PC-3 (cell line): ENCODE measurements at places on chromosomes 3 and 15. TPM values are rescaled to one million over a fixed set of nuclear protein-coding genes. Genes with fewer than 3 reads are reported as not detected.

PSTPIP1 gene
- not detected in 2 replicates for total RNA-seq

SH2D7 gene
- total RNA-seq: not detected in 2 replicates

GRCh38 chr3:52534281-52535183 is 875 bp upstream of the NT5DC2 start:
- no peak overlapping the region for H3K27ac ChIP-seq
- peak; percentile 10 for DNase-seq
- no peaks in the 10 kb centered on the region for H3K27me3 ChIP-seq
- H3K4me3 ChIP-seq: peak overlapping the region; percentile 74
- H3K36me3 ChIP-seq: 0 out of 2 replicates have a peak, but pooled peaks cover 5% of the 10 kb centered on the region
- H3K4me1 ChIP-seq: peaks cover 52% of the 10 kb centered on the region

- no peak overlapping the region for H3K4me3 ChIP-seq
- DNase-seq: no peak
- no peaks in the 10 kb centered on the region for H3K36me3 ChIP-seq
- H3K27ac ChIP-seq: no peak overlapping the region
- peaks cover 73% of the 10 kb centered on the region for H3K27me3 ChIP-seq
- no peaks in the 10 kb centered on the region for H3K4me1 ChIP-seq
Observed at GRCh38 chr3:14847613-14848541, 29.1 kb downstream of the FGD5 start.

DNA sequence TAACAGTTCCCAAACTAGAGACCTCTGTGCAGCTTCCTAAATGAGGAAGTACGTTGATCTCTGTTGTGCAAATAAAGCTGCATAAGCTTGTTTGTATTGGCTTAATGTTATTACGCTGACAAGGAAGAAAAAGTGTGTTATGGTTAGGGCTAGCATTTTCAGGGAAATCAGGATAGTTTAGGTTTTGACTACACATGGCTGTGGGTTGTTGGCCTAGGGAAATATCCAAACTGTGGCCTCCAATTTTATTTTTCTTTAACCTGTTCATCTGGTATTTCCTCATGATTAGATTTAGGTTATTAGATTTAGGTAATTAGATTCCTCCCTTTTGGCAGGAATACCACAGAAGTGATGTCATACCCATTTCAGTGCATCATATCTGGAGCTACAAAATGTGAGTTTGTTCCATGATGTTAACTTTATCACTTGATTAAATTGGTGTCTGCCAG is 8.7 kb upstream of the MCCC1 start:
- DNase-seq: peak; percentile 56
- no peaks in the 10 kb centered on the region for H3K36me3 ChIP-seq
- peaks cover 20% of the 10 kb centered on the region for H3K4me1 ChIP-seq
- H3K27ac ChIP-seq: peak overlapping the region; percentile 11
- no peaks in the 10 kb centered on the region for H3K27me3 ChIP-seq

DNA sequence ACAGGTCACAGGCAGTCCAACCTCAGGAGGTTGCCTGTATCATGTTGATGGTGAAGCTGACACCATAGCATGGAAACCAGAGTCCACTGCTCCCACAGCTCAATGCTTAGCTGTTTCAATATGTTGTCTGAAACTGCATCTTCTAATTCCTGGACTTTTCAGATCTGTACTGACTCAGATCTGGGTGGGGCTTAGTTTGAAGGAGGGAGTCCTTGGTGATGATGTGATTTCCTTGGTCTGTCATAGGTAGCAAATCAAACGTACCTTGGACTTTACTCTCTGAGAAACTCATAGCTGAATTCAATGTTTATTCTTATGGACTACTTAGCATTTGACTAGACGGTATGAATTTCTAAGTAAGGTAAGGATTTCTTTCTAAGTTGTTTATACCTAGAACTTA is at the start of gene HHLA2:
HHLA2 (plus strand) TSS at position 310 of the 400 bp plus-strand sequence. CDS start 55,266 bp downstream, outside the sequence.
- H3K4me3 ChIP-seq: no peak within 1 kb of the TSS
- H3K27me3 ChIP-seq: no peaks in the 10 kb centered on the region
- no peaks in the 10 kb centered on the region for H3K36me3 ChIP-seq
- H3K27ac ChIP-seq: no peak within 1 kb of the TSS

- H3K27ac ChIP-seq: no peak overlapping the region
- no peak for DNase-seq
- no peaks in the 10 kb centered on the region for H3K27me3 ChIP-seq
- no peak overlapping the region for H3K4me3 ChIP-seq
Observed at GRCh38 chr3:62027241-62027640, 346.1 kb downstream of the FEZF2 start.

- no peaks in the 10 kb centered on the region for H3K4me1 ChIP-seq
- DNase-seq: no peak
- H3K4me3 ChIP-seq: no peak overlapping the region
- H3K27ac ChIP-seq: no peak overlapping the region
Observed at GRCh38 chr3:194357681-194358080, 6.6 kb upstream of the CPN2 start.

DNA sequence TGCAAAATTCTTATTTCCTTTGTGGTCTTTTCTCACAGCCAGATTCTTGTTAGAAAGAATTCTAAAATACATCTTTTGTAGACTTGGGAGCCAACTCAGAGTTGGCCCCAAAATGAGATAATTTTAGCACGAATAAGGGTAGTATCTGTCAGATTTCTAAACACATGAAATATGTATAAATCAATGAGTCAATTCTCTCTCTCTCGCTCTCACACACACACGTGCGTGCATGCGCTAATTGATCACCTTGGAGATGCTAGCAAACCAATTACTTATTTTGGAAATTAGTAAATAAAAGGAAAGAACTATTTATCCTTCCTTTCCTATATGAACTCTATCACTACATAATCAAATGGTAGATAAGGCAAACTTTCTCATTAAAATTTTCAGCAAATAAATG is 32.9 kb upstream of the PIK3R4 start:
- H3K4me1 ChIP-seq: no peaks in the 10 kb centered on the region
- H3K27me3 ChIP-seq: no peaks in the 10 kb centered on the region
- H3K4me3 ChIP-seq: no peak overlapping the region
- H3K36me3 ChIP-seq: no peaks in the 10 kb centered on the region

- no peaks in the 10 kb centered on the region for H3K4me1 ChIP-seq
- no peaks in the 10 kb centered on the region for H3K36me3 ChIP-seq
- DNase-seq: no peak
- no peak overlapping the region for H3K27ac ChIP-seq
- no peak overlapping the region for H3K4me3 ChIP-seq
- H3K27me3 ChIP-seq: peaks cover 8% of the 10 kb centered on the region; the same call in 1 of the 2 replicates
Observed at GRCh38 chr15:99084965-99085364, 19.9 kb upstream of the SYNM start.

DNA sequence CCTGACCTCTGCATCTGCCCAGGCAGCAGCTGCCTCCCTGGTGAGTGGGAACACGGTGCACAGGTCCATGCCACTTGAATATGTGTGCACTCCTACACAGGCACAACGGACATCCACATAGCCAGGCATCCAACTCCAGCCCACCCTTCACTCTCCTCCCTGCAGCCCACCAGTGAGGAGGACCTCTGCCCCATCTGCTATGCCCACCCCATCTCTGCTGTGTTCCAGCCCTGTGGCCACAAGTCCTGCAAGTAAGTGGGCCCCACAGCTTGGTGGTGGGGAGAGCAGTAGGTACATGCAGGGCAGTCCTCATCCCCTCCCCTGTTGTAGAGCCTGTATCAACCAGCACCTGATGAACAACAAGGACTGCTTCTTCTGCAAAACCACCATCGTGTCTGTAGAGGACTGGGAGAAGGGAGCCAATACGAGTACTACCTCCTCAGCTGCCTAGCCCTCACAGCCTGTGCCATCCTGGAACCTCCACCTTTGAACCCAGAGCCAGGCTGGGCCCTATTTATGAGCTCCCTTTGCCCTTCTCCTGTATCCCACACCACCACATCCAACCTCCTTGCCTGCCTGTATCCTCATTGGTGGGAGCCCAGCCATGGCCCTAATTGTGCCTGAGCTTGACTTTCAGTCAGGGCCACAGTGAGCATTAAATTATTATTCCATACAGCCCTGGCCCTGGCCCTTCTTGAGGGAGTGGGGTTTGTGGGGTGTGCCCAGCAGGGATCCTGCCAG is 1.5 kb upstream of the AMIGO3 start:
- no peak overlapping the region for H3K4me3 ChIP-seq
- H3K4me1 ChIP-seq: peaks cover 20% of the 10 kb centered on the region
- no peak overlapping the region for H3K27ac ChIP-seq
- DNase-seq: no peak
- peaks cover 16% of the 10 kb centered on the region for H3K36me3 ChIP-seq
- H3K27me3 ChIP-seq: no peaks in the 10 kb centered on the region
